ENCODE measurements at places on chromosomes 4 and X. TPM values are rescaled to one million over a fixed set of nuclear protein-coding genes. Genes with fewer than 3 reads are reported as not detected.

DNA sequence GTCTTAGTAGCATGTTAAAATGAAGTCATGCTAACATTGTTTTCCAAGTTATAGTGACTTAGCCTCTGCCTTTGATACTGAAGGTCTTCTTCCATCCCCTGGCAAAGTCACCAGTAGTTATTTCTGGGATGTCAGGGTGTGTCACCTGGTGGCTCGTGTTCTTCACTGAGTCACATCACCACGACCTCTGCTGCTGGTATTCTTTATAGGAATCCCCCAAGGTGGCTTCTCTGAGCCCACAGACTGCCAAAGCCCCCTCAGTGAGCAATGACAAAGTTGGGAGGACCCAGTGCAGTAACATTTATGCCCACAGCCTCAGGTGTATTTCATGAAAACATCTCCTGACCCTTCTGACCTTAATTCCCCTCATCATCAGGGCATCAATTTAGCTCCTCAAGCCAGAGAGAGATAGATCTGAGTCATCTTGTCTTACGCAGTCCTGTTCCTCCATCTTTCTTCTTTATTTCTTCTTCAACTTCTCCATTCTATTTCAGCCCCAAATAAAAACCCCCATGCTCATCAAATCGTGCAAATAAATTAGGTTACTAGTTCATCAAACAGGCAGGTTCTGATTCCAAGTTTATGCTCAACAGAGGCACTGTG lies 29.3 kb upstream of the GPRIN3 start:
- no peak for DNase-seq

GRCh38 chr4:188287169-188287894 lies 148.1 kb downstream of the TRIML1 start:
- DNase-seq, result no peak

GRCh38 chr4:58849026-58849425 lies 1738.8 kb upstream of the IGFBP7 start:
- no peak for DNase-seq

GRCh38 chrX:16786791-16787735 lies 797 bp downstream of the TXLNG start:
- peak; percentile 19 for DNase-seq

PSMD10 gene
- total RNA-seq, result 69.0 TPM

DNA sequence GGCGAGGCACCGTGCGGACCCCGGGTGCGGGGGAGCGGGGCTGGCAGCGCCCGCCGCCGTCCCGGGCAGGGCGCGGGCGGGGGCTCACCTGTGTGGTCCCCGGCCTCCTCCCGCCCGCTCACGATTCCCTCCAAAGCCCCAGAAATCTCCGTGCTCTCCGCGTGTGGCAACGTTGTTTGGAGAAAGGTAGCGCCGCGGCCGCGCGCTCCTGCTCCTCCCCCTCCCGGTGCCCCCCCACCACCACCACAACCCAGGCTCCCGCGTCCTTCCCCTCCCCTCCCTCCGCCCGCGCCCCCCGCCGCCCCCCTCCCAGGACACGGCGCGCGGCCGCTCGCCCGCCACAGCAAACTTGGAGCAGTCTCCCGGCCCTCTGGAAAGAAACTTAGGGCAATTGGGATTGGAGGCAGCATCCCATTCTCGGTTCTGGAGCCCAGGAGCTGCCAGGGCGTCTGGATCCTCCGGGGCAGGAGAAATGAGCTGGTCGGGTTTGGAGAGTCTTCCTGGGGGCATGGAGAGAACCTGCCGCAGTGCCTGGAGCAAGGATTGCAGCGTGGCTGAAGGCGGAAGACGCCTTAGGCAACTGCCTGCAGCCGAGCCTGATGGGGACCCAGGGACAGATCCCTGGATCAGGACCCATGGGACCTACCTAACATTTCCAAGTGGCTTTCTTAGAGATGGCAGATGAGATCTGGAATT lies 855 bp downstream of the KLF3 start:
- DNase-seq, result peak; percentile 50

DNA sequence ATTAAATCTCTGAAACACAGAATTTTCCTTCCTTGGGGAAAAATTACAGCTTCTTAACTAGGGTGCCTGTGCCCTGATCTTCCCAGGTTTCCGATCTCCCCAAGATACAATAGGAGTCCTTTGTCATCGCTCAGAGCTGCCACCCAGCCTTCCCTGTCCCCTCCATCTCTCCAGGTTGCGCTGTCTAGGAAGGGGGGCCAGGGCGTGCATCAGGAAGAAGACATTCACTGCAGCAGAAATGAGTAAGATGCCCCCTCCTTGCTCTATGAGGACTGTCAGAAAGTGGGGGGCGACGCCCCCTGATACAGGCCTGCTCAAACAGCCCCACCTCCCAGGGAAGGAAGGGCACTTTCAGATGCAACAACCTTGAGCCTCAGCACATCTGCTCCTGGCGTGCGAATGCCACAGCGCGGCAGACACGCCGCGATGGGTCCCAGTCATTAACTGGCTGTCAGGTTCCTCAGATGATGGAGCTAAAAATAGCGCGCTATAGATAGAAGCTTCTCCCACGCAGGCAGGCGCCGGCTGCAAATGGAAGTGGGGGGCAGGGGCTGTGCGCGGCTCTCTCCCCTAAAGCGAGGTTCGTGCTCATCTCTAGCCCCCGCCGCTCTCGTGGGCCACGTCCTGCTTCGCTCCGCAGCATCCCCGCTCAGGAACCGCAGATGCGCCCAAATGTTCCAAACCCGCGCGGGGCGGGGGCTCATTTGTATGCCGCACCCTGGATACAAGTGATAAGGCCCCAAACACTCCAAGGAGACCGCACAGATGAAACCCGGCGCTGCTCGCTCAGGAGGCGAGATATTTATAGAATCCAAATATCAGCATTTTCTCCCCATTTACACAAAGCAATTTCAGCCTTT lies 57.6 kb upstream of the LGI2 start:
- DNase-seq, result no peak

DNA sequence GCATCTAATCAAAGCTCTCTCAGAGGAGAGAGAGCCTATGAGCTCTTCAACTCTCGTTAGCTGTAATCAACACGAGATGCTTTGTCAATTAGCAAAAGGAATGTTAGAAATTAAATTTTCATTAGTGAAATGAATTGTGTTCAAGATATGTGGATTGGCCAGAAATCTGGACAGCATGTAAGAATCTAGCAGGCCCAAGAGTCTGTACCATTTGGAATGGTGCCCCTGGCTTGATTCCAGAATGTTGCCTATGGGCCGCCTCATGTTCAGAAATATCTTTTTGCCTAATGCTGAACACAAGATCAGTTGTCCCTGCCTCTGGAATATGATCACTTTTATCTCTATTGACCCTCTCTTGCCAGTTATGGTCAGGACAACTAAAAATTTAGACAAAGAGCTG lies 88.2 kb downstream of the RBM46 start:
- DNase-seq, result no peak

- DNase-seq, result no peak
Observed at GRCh38 chr4:122003335-122003734, 51.5 kb upstream of the TRPC3 start.

GRCh38 chrX:101223226-101223625 lies 3.6 kb downstream of the DRP2 start:
- no peak for DNase-seq

DNA sequence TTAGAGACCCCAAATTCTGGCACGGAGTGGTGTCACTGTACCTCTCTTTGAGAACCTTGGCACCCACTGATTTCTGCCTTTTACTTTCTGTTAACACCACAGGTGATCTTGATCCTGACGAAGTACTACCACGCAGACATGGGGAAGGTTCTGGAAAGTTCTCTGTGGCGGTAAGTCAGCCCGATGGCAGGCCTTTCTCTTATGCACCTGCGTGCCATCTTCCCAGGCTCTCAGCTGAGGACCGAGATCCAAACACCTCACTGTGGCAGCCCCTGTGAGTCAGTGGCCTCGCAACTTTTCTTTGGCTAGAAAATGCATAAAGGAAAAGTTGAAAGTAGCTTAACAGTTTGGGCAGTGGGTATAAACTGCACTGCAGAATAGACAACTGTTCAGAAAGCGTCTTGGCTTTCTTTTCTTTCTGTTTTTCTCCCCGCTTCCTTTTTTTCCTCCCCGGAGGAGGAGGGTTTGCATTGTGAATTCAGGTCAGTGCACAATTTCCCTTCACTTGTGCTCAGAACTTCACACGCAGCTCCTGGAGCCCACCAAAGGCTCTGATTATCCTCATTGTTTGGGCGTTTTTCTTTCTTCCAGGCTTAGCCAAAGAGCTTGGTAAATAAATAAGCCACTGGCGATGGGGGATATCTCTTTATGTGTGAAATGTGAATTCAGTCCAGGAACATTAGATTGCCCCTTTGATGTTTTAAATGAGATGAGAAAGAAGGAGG lies 38.4 kb downstream of the PSAPL1 start:
- no peak for DNase-seq

GRCh38 chrX:40006106-40007017 lies 91.4 kb downstream of the BCOR start:
- no peak for DNase-seq

DNA sequence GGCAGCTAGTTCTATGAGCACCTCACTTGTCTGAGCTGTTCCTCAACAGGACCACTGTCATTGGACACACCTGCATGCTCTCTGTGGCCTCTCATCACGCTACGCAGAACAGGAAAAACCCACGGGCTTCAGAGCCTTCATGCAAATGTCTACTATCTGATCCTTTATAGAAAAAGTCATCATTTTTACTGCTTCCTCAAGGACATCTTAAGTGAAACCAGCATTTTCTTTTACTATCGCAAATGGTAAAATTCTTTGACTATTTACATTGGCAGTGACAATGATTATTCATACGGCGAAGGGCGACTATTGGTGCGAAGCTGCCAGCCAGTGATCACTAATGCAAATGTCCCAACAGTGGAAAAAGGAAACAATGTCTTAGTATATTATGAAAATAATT lies 147.0 kb downstream of the AFAP1 start:
- DNase-seq, result no peak

ADH7 gene
- total RNA-seq, result not detected

PGAM4 gene
- total RNA-seq, result not detected

MAGEA10 gene
- not detected for total RNA-seq

AREG gene
- total RNA-seq, result 2,145 TPM

RHOH gene
- total RNA-seq, result not detected

DNA sequence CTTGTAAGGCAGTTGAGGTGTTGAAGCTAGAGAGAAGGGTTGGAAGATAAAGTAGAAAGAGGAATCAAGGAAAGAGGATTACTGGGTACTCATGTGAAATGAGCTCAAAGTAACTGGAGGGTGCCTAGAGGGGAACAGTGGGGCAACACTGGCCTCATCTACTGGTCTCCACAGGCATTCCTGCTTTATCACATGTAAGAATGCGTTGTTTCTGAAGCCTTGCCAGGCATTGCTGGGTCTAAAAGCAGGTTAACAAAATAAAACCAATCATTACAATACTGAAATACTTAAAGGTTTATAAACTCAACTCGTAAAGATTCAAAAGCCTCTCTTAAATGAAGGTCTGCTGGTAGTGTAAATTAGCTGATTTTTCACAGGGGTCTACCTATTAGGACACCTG lies 96.0 kb downstream of the FANCB start:
- no peak for DNase-seq

PF4V1 gene
- not detected for total RNA-seq

TRIM60 gene
- total RNA-seq, result not detected

GRCh38 chrX:130098210-130098552 lies 12.1 kb downstream of the ELF4 start:
- no peak for DNase-seq

MAGEE1 gene
- total RNA-seq, result 1.8 TPM

DNA sequence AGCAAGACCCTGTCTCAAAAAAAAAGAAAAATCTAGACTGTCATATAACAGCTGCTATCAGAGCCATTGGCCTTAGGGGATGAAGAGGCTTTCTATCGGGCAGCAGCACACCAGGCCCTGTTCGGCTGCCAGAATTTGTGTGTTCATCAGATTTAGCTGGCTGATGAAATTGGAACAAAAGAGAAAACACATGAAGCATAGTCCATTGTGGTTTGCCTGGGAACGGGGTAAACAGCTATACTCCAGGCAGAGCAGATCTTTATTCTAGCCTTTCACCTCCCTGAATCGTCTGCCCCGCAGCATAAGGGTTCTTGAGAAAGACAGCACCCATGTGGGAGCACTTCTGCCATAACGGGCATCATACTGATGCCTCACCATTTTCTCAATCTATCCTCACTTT lies 11.6 kb downstream of the TKTL1 start:
- DNase-seq, result no peak

GRCh38 chrX:145735036-145735435 lies 82.6 kb upstream of the SLITRK2 start:
- DNase-seq, result no peak

GRCh38 chrX:112857478-112857878 lies 16.8 kb upstream of the AMOT start:
- no peak for DNase-seq

DNA sequence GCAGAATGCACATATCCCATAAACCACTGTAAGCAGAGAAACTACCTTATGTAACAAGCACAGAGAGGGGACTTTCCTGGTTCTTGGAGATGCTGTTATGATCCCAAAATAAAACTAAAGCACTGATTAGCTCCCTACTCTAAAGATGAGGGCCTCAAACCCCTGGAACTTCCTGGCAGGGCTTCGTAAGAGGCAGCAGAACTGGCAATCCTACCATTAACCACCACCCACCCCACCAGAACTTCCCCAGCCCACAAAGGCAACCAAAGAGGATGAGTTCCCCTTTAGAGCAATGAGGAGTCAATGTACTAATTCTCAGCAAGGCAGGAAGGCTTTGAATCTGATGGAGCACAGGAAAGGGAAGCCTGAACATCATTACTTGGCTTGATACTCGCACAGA lies 436.5 kb upstream of the FRG1 start:
- DNase-seq, result no peak

DNA sequence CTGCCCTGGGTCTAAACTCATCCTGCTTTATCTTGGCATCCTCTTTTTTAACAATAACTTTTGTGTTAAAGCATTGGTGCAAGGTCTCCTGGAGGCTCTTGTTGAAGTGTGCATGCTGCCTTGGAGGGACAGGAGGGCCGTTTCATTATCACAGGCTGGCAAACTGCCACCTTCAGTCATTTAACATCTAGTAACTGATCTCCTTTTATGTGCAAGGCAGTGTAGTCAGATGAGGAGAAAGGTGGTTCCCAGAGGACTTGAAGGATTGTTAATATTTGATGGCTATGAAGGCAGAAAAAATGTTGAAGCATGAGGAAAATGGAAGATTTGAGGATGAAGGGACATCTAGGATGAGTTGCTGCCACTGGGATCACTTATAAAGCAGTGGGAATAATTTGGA lies 439.4 kb downstream of the RAPGEF2 start:
- DNase-seq, result no peak

GRCh38 chr4:142282870-142283431 lies 563.1 kb downstream of the INPP4B start:
- DNase-seq, result no peak

GRCh38 chr4:25956260-25956659 lies 42.2 kb downstream of the SMIM20 start:
- DNase-seq, result no peak

- DNase-seq, result no peak
Observed at GRCh38 chrX:9466124-9466495, 1.3 kb downstream of the TBL1X start.

DNA sequence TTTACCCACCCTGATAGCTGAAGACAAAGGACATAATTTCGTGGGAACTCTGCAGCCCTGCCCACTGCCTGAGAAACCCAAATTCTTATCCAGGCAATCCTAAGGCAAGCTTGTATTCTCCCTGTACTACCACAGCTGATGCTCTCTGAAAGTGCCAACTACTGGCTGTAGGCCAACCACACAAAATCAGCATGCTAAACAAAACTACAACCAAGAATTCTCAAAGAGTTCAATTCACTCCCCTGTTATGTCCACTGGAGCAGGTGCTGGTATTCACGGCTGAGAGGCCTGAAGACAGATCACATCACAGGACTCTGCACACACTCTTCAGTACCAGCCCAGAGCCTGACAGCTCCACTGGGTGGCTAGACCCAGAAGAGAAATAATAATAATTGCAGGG lies 375.9 kb upstream of the NDST4 start:
- DNase-seq, result no peak

FRAS1 gene
- total RNA-seq, result 55.8 TPM

All from mammary epithelial cell (primary cell).